Stimulated activated CD4-positive, alpha-beta T cell treated with anti-CD3 and anti-CD28 coated beads, Interleukin-12 subunit alpha, Interleukin-12 subunit beta, amount 100 ng/mL, for 48 hours (primary cell): ENCODE measurements at places on chromosomes 12 and 14.

DNA sequence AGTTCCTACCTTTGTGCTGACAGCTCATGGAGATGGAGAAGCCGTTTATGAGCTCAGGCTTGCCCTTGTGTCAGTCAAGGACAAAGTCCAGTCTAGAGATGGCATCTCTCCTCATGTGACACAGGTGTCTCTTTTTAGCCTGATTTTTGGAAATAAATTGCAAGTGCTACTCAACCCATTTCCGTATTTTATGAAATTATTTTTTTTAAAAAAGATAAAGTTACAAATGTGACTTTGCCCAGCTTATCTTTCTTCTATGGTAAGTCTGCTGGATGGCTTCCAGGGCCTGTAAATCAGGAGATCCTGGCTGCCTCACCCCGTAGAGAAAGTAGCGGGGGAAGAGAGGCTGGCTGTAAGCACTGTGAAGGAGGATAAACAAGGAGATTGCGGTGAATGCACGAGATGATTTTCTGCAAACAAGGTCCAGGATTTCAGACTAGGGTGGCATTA, 169.7 kb downstream of the MYRFL start:
- no peak for DNase-seq

GRCh38 chr12:87092421-87092820, 836.2 kb upstream of the MGAT4C start:
- DNase-seq, result no peak

DNA sequence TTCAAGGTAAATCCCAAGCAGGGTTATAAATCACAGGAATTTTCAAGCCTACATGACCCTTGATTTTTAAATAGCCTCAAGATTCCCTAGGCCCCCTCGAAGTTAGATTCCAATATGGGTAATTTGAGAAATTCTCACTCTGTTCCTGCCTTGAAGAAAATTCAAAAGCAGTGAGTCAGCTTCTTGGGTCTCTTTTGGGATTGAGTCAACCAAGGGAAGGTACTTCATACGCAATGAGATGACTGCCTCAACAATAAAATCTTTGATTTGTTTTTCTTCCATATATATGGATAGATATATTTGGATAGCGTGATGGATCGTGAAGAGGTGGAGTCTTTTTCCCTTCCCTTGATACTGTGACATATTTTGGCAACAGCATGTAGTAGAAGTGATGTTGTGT, 180.4 kb upstream of the ATP2B1 start:
- DNase-seq, result no peak

DNA sequence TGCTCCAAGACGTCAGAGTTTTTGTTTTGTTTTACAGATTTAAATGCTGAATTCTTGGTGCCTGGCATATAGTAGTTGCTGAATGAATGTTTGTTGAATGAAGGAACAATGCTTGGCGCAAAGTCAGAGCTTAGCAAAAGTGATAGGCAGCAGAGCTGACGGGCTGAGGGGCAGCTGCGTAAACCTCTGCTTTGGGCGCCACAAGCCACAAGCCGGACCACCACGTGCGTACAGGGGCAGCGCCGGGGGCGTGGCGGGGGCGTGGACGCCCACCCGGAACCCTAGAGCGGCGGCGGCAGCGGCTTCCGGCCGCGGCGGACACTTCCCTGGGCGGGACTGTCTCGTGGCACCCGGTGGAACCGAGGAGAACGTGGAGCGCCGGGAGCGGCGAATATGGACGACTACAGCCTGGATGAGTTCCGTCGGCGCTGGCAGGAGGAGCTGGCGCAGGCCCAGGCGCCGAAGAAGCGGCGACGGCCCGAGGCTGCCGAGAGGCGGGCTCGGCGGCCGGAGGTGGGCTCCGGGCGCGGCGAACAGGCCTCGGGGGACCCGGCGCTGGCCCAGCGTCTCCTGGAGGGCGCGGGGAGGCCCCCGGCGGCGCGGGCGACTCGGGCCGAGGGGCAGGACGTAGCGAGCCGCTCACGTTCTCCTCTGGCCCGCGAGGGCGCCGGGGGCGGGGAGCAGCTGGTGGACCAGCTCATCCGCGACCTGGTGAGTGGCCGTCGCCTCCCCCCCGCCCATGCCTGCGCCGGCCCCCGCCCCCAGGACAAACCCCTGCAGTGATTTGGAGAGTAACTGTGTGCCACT, at the start of gene FBXW8:
Gene FBXW8, plus strand, starts transcription at position 306 of the 807 bp plus-strand sequence. Its CDS starts 88 bp downstream, at position 394.
- peak; percentile 37 for DNase-seq

- peak; percentile 61 for DNase-seq
These were observed 515.4 kb downstream of the FUT8 start for GRCh38 chr14:65927931-65928356.

GRCh38 chr12:9632766-9633165, 25.1 kb upstream of the KLRB1 start:
- no peak for DNase-seq
